H1 (cell line): ENCODE measurements at places on chromosomes 3 and 15. TPM values are rescaled to one million over a fixed set of nuclear protein-coding genes. Genes with fewer than 3 reads are reported as not detected.

The GOLGA8N gene
- total RNA-seq, result 0.63 and 0.99 TPM in 2 replicates

The CKMT1A gene
- total RNA-seq, result 33.8 and 35.0 TPM in 2 replicates

The ANKRD34C gene
- not detected in 2 replicates for total RNA-seq

The PROK2 gene
- 1.8 and 2.0 TPM in 2 replicates for total RNA-seq

The INSYN1 gene
- 10.2 and 13.1 TPM in 2 replicates for total RNA-seq

The HTD2 gene
- 10.3 and 10.8 TPM in 2 replicates for total RNA-seq

The CLSTN2 gene
- 0.31 and 0.52 TPM in 2 replicates for total RNA-seq

The ARPP21 gene
- not detected in 2 replicates for total RNA-seq

The TRIM59 gene
- total RNA-seq, result 53.4 and 57.8 TPM in 2 replicates

The ALG3 gene
- total RNA-seq, result 54.6 and 56.7 TPM in 2 replicates

The SAXO2 gene
- total RNA-seq, result 3.1 and 3.8 TPM in 2 replicates

The AMIGO3 gene
- 1.6 and 2.9 TPM in 2 replicates for total RNA-seq

The GOLGA8T gene
- 1.0 and 1.5 TPM in 2 replicates for total RNA-seq

The ARGFX gene
- not detected in 2 replicates for total RNA-seq

The GPR149 gene
- total RNA-seq, result not detected in 2 replicates

The AADACL2 gene
- total RNA-seq, result not detected in 2 replicates

The GOLGA6B gene
- not detected in 2 replicates for total RNA-seq

The FAM107A gene
- 0.57 and 0.65 TPM in 2 replicates for total RNA-seq

The MGLL gene
- 0.34 and 0.75 TPM in 2 replicates for total RNA-seq

The CDHR4 gene
- total RNA-seq, result 0.50 and 0.54 TPM in 2 replicates

The MITF gene
- total RNA-seq, result 1.4 and 1.9 TPM in 2 replicates

The SEMA5B gene
- 19.9 and 22.4 TPM in 2 replicates for total RNA-seq

The FMN1 gene
- total RNA-seq, result 2.9 and 3.7 TPM in 2 replicates

The LNP1 gene
- total RNA-seq, result 8.0 and 8.7 TPM in 2 replicates

The MINDY4B gene
- not detected in 2 replicates for total RNA-seq

The NAA80 gene
- 10.1 and 11.3 TPM in 2 replicates for total RNA-seq

The PLSCR4 gene
- total RNA-seq, result 1.5 and 2.9 TPM in 2 replicates

The STRC gene
- total RNA-seq, result 0.34 and 0.42 TPM in 2 replicates

The CHRFAM7A gene
- 3.3 and 7.3 TPM in 2 replicates for total RNA-seq

The AGTR1 gene
- not detected in 2 replicates for total RNA-seq

The FOXB1 gene
- total RNA-seq, result 1.5 and 2.1 TPM in 2 replicates

The WDR72 gene
- total RNA-seq, result 1.9 and 2.1 TPM in 2 replicates

The COL6A6 gene
- 0.09 TPM in 1 of 2 replicates, not detected in the other for total RNA-seq

The SPINK8 gene
- not detected in 2 replicates for total RNA-seq

The CSTA gene
- total RNA-seq, result not detected in 2 replicates

The TM6SF1 gene
- 0.90 and 1.0 TPM in 2 replicates for total RNA-seq

The PAQR9 gene
- total RNA-seq, result 2.6 and 2.7 TPM in 2 replicates

The GLT8D1 gene
- 33.6 and 33.8 TPM in 2 replicates for total RNA-seq

The LRRN1 gene
- 199 TPM in 2 replicates for total RNA-seq

The PATL2 gene
- 0.48 and 0.65 TPM in 2 replicates for total RNA-seq

The GOLGA6D gene
- 0.69 and 0.73 TPM in 2 replicates for total RNA-seq

The CCDC54 gene
- not detected in 2 replicates for total RNA-seq

The ECE2 gene
- 0.48 and 0.86 TPM in 2 replicates for total RNA-seq

The MYL3 gene
- not detected in 2 replicates for total RNA-seq

The CFAP161 gene
- total RNA-seq, result not detected in 2 replicates

The CAV3 gene
- total RNA-seq, result not detected in 2 replicates

The UNC13C gene
- total RNA-seq, result 0.13 and 0.42 TPM in 2 replicates

The AP3S2 gene
- total RNA-seq, result 42.3 and 45.4 TPM in 2 replicates

The CHAC1 gene
- total RNA-seq, result 28.7 and 34.3 TPM in 2 replicates
